ENCODE measurements at places on chromosomes 12 and 14.

DNA sequence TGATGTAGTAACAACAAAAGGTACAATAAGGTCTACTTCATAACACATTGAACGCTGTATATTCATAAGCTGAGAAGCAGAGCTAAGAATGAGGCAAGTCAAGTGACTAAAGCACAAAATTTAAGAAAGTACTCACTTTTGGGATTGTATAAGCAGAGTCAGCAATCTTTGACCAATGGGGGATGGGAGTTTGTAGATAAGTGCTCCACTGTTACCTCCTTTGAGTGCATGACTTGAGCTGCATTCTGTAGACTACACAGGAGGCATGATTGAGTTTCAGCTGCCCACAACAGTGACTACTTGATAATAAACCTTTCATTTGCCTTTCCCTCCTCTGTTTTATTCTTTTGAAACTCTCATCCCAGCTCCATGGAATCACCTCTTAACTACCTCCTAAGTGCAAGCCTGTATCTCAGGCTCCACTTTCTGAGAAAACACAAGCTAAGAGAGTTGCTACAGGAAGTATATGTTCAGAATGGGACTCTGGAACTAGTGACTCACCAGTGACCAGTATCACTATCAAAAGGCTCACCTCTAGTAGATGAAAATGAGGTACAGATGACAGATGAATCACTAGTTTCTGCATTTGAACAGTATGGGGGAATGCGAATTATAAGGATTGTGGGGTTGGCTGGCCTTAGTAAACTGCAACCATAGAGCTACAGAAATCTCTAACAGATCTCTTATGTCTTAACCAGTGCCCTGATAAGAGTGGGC is 49.2 kb downstream of the SLC35F4 start:
- no peak for DNase-seq

DNA sequence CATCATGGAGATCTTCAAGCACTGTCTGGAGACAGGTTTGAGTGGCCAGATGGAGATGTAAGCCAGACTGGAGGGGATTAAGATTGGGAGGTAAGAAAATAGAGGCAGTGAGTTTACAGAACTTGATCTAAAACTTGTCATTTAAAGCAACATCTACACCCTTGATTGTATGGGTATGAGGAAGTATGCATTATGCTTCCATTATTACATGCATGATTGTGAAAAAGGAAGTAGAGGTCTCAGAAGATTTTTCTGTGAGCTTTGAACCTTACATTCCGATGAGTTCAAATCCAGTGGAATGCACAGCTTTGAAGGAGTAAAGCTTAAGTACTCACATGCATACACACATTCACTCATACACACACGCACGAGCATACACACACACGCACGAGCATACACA is 550.8 kb downstream of the MED13L start:
- no peak for DNase-seq

- no peak for DNase-seq
These were observed 278.9 kb upstream of the SOX5 start for GRCh38 chr12:24228371-24228770.

DNA sequence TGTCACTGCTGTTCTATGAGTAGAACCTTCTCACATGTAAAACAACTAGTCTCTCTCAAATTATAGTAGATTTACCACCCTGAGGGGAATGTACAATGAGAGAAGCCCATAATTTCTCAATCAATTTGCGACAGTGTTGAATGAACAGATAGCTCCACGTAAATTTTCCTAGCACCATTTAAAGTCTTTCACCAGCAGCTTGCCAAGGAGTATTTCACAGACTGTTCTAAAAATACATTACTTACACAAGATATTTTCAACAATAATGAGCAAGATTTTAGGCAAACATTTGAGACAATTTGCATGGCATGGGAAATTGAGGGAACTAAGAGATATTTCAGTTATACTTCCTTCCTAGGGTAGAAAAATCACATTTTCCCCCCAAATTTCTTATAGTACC is 151.6 kb downstream of the KICS2 start:
- no peak for DNase-seq

- DNase-seq: no peak
These were observed 9.1 kb downstream of the SCAF11 start for GRCh38 chr12:45981075-45981837.

GRCh38 chr12:12804432-12804886 is 8.7 kb upstream of the DDX47 start:
- DNase-seq: peak; percentile 86

- no peak for DNase-seq
These were observed 20.0 kb downstream of the PTHLH start for GRCh38 chr12:27952510-27952909.

DNA sequence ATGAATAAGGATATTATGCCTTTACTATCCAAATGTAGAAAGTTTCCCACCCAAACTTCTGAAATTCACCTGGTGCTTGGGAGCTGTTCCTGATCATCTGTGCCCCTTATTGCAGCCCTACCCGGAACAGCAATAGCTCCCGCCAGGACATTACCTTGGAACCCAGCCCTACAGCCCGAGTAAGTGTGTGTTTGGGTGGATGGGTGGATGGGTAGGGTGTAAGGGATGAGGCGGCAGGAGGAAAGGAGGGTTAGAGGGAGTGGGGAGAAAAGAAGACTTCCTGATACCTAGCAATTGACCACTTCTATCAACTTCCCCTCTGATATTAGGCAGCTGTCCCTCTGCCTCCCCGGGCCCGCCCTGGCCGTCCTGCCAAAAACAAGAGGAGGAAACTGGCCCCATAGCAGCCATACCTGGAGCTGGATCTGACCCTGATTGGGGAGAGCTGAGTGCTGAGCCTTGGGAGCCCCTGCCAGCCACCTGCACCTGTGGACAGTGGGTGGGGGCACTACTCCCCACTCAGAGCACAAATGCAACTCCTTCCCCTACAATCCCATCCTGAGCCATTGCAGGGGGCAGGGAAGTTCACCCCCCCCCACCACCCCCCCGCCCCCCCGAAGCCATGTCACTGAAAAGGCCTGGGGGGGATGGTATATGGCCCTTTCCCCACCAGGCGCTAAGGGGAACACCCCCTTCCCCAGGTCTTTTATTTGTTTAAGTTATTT is 6.4 kb downstream of the MBD6 start:
- DNase-seq: no peak

- DNase-seq: peak; percentile 2
These were observed 17.7 kb upstream of the ANP32D start for GRCh38 chr12:48454667-48455066.

- no peak for DNase-seq
These were observed 12.5 kb downstream of the SYT10 start for GRCh38 chr12:33427071-33427470.

DNA sequence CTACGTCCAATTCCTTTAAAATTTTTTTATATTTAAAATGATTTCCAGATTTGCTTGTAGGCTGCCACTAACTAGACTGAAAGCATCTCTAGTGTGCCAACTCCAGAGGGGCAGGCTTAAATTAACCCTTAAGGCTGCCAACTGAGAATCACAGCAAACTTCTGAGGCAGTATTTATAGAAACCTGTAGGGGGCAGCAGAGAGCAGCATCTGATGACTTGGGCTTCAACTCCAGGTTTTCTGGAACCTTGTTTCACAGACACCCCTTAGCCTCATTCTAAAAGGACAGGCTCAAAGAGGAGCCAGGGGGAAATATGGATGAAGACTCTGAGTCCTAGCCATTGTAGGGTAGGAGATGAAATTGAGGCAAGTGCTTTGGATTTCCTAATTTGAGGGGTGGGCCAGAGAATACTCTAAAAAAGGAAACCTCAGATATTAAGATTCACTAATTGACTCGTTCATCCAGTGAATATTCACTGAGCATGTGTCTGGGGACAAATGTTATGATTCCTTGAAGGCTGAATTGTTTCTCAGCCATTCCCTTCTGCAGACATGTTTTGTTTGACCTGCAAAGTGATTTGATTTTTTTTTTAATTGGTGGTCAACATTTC is 63.3 kb upstream of the HSPB8 start:
- DNase-seq: peak; percentile 42

- DNase-seq: no peak
These were observed 797.1 kb downstream of the VRK1 start for GRCh38 chr14:97594306-97594705.

DNA sequence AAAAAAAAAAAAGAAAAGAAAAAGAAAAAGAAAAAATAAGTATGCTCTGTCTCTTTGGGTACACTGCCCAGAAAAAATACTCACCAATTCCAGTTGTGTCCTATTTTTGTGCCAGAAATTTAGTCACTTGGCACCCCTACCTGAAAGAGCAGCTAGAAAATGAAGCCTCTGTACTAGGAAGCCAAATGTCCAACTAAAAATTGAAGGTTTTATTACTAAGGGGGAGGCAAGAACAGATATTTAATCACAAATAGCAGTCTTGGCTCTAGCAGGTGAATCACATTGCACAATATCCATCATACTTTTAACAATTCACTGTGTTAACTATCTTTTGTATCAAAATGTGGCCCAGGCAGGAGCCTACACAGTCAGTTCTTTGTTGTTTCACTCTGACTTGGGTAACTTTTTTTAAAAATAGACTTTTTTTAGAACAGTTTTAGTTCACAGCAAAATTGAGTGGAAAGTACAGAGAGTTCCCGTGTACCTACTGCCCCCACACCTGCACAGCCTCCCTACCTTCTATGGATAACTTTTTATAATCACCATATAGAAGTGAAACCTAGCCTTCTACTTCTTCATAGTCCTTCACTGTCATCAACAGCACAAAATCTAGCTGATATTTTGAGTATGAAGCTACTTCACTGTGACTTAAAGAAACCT is 87.1 kb upstream of the ATF7IP start:
- DNase-seq: no peak

- DNase-seq: peak; percentile 65
These were observed 27.4 kb downstream of the CRACR2A start for GRCh38 chr12:3725388-3726115.

GRCh38 chr14:67424539-67424938 is 12.6 kb upstream of the PLEK2 start:
- DNase-seq: no peak

DNA sequence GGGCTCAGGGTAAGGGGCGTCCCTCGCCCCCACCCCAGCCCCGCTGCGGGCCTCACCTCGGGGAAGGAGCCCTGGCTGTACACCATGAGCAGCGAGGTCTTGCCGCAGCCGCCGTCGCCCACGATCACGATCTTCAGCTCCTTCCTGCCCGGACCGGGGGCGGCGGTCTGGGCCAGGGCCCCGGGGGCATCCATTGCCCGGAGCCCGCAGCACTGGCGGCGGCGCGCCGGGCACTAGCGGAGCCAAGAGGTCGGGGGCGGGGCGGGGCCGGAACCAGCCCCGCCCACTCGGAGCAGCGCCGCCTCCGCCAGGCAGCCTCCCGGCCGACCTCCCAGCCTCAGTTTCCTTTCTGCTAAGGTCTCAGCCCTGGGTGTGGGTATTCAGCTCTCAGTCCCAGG is at the start of gene RHOF:
Gene RHOF, minus strand, starts transcription at position 249 of the 398 bp plus-strand sequence. Its CDS starts 55 bp downstream, at position 194.
- no peak for DNase-seq

Measured in fibroblast of skin of back (primary cell).